HFFc6 (cell line): ENCODE measurements at places on chromosomes 11 and 22. TPM values are rescaled to one million over a fixed set of nuclear protein-coding genes. Genes with fewer than 3 reads are reported as not detected.
A peak's percentile ranks its signal among the peaks of the same experiment; 100 is the strongest.

The TENM4 gene
- 24.8 to 51.3 TPM (median 44.4 TPM) in 3 replicates for total RNA-seq

The OR51B5 gene
- 0.40 TPM in 1 of 2 replicates, not detected in the other for total RNA-seq

GRCh38 chr22:36831717-36832116, 14.9 kb upstream of the PVALB start:
- no peaks in the 10 kb centered on the region for H3K4me1 ChIP-seq
- 0 out of 2 replicates have a peak, but pooled peaks cover 4% of the 10 kb centered on the region for H3K36me3 ChIP-seq
- H3K27ac ChIP-seq = no peak overlapping the region
- no peak for DNase-seq

DNA sequence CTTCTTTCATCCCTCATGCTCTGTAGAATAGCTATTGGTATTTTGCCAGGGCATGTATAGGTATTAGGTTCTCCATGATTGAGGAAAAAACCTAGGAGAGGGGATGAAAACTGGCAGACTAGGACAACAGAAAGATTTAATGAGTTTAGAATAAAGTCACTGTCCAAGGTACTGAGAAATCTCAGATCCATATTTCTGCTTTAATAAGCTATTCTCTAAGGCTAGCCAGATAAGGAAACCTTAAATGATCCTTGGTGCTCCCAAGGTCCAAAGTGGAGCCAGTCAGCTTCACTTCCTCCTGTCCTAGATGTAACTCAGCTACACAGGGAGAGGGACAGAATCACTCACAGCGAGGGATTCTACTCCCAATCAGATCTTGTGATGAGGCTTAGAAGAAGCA, 13.7 kb upstream of the CSNK2A3 start:
- no peak for DNase-seq
- H3K27me3 ChIP-seq = peaks cover 11% of the 10 kb centered on the region; the same call in 1 of the 2 replicates
- no peak overlapping the region for H3K27ac ChIP-seq
- no peaks in the 10 kb centered on the region for H3K4me1 ChIP-seq
- peaks cover 11% of the 10 kb centered on the region for H3K36me3 ChIP-seq

- H3K27ac ChIP-seq = no peak overlapping the region
- H3K27me3 ChIP-seq = no peaks in the 10 kb centered on the region
- H3K4me1 ChIP-seq = peaks cover 6% of the 10 kb centered on the region
- H3K4me3 ChIP-seq = no peak overlapping the region
- DNase-seq = peak; percentile 21
These were observed 123.6 kb downstream of the ABTB2 start for GRCh38 chr11:34234086-34234740.

DNA sequence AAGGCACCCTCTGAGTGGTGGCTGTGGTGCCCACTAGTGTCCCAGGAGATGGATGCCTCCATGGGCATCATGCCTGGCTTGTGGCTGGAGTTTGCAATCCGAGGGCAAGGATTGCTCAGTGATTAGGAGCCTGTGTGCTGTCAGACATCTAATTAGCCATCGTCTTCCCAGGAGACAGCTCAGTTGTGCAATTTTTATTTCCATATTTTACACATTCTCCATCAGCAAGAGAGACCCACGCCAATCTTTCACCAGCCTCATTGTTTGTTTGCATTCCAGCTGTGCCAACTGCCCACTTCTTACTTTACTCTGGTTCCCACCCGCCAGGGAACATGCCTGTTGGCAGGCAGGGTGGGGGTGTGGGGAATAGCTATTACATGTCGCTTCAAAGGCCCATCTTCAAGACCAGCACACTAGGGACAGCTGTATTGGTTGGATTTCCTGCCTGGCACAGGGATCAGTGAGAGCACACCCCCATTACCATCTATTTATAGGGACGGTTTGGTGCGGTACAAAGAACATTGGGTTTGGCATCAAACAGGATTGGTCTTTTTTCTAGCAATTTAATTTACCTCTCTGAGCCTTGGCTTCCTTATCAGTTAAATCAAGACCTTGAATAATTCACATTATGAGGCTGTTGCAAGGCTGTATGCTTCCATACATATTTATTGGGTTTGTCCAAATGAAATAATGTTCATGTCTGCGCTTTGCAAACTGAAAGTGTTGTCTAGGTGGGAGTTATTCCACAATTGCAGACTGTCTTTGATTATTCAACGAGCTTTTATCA, 80.7 kb upstream of the NAV2 start:
- H3K36me3 ChIP-seq = peaks cover 11% of the 10 kb centered on the region
- H3K27ac ChIP-seq = no peak overlapping the region
- no peaks in the 10 kb centered on the region for H3K27me3 ChIP-seq
- peaks cover 64% of the 10 kb centered on the region for H3K4me1 ChIP-seq

The VSTM5 gene
- 0.24 to 0.82 TPM in 2 of 3 replicates, not detected in the other for total RNA-seq

The E2F8 gene
- 1.5 to 2.9 TPM (median 2.6 TPM) in 3 replicates for total RNA-seq

DNA sequence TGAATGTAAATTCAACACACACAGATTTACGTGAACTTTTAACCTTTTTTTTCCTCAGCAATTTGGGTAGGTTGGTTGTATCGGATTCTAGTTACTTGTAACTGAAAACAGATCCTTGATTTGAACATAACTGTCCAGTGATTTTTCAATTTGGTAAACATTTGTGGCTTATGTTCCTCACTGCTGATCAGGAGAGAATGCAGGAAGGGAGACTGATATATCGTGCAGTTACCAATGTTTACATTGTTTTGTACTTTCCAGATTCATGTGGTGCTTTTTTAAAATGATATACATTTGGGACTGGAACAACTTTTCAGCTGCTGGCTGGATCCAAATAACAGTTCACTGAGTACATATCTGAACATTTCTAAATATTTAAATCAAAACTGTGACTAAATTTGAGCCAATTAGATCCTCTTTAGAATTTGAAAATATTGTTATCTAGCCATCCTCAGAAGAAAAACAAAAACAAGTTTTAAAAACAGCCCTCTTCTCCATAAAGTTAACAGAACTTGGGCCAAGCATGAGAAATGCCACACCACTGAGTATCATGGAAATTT, 84.3 kb upstream of the MTMR2 start:
- no peaks in the 10 kb centered on the region; the same call in 1 of the 2 replicates for H3K27me3 ChIP-seq
- H3K4me3 ChIP-seq = peak overlapping the region; percentile 29; the same call in 1 of the 2 replicates
- peaks cover 7% of the 10 kb centered on the region for H3K36me3 ChIP-seq
- peaks cover 46% of the 10 kb centered on the region for H3K4me1 ChIP-seq
- no peak for DNase-seq

GRCh38 chr11:8989453-8989852, 14.3 kb downstream of the NRIP3 start:
- peaks cover 26% of the 10 kb centered on the region for H3K4me1 ChIP-seq
- peak overlapping the region; percentile 79 for H3K27ac ChIP-seq
- H3K4me3 ChIP-seq = peak overlapping the region; percentile 38

The LRRC56 gene
- 0.60 to 0.83 TPM (median 0.62 TPM) in 3 replicates for total RNA-seq

The TM7SF2 gene
- 4.8 to 6.4 TPM (median 4.9 TPM) in 3 replicates for total RNA-seq

The SAA2 gene
- total RNA-seq = not detected in 3 replicates

- peaks cover 49% of the 10 kb centered on the region for H3K36me3 ChIP-seq
- no peak for DNase-seq
- H3K27me3 ChIP-seq = peaks cover 24% of the 10 kb centered on the region
- H3K4me1 ChIP-seq = peaks cover 52% of the 10 kb centered on the region
- peak overlapping the region; percentile 98 for H3K4me3 ChIP-seq
These were observed 2.8 kb downstream of the CFL1 start for GRCh38 chr11:65854852-65855837.

- peaks cover 10% of the 10 kb centered on the region; the same call in 1 of the 2 replicates for H3K4me1 ChIP-seq
- no peaks in the 10 kb centered on the region for H3K36me3 ChIP-seq
- no peak for DNase-seq
- H3K27me3 ChIP-seq = no peaks in the 10 kb centered on the region; the same call in 1 of the 2 replicates
These were observed 101.8 kb upstream of the CTSC start for GRCh38 chr11:88439356-88439755.

GRCh38 chr11:17923217-17923616, 89.6 kb downstream of the SERGEF start:
- no peaks in the 10 kb centered on the region for H3K36me3 ChIP-seq
- H3K4me3 ChIP-seq = no peak overlapping the region
- H3K27me3 ChIP-seq = no peaks in the 10 kb centered on the region
- peaks cover 6% of the 10 kb centered on the region; the same call in 1 of the 2 replicates for H3K4me1 ChIP-seq

GRCh38 chr11:36363361-36364268, 67.5 kb downstream of the PRR5L start:
- H3K4me3 ChIP-seq = peak overlapping the region; percentile 89
- H3K27ac ChIP-seq = peak overlapping the region; percentile 99
- no peaks in the 10 kb centered on the region for H3K36me3 ChIP-seq
- no peak for DNase-seq

The BRSK2 gene
- total RNA-seq = 0.27 to 0.56 TPM (median 0.33 TPM) in 3 replicates

DNA sequence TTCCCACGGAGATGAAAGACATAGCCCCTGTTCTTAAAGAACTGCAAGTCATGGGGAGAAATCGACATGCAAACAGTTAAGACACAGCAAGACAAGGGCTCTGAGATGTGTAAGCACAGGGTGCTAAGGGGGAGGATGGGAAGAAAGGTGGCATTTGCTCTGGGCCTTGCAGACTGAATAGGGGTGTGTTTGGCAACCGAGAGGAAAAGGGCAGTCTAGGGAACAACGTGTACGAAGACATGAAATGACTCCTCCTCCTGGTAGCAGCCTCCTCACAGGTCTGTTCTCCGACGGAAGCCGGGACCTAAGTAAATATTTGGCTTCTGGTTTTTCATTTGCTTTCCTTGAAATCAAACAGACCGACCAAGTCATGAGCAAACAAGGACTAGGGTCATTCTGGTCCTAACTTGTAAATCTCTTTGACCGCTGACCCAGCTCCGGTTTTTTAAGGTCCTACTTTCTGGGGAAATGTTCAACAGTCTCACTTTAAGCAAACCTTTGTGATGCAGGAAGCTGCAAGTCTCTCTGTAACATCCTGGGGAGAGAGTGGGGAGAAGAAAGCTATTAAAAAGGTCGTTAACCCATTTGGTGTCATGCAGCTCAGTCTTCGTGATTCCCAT, 19.7 kb downstream of the NNMT start:
- peaks cover 55% of the 10 kb centered on the region for H3K4me1 ChIP-seq
- no peak overlapping the region for H3K4me3 ChIP-seq
- DNase-seq = no peak
- peaks cover 34% of the 10 kb centered on the region for H3K36me3 ChIP-seq
- no peaks in the 10 kb centered on the region; the same call in 1 of the 2 replicates for H3K27me3 ChIP-seq

DNA sequence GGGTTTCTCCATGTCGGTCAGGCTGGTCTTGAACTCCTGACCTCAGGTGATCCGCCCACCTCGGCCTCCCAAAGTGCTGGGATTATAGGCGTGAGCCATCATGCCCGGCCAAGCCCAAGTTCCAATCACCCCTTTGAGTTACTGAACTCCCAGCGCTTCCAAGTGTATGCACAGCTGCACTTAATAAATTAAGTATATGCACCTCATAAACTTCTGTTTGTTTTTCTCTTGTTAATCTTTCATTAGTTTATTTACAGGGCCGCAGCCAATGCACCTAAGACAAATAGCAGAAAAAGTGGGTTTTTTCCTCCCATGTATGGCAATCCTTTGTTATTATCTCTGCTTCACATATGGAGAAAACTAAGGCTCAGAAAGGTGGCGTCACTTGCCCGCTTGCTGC, 21.3 kb downstream of the SYN3 start:
- no peak overlapping the region for H3K4me3 ChIP-seq
- no peaks in the 10 kb centered on the region for H3K4me1 ChIP-seq
- no peaks in the 10 kb centered on the region for H3K36me3 ChIP-seq
- peaks cover 7% of the 10 kb centered on the region for H3K27me3 ChIP-seq

- no peak overlapping the region for H3K4me3 ChIP-seq
- H3K27me3 ChIP-seq = peaks cover 15% of the 10 kb centered on the region
- H3K36me3 ChIP-seq = no peaks in the 10 kb centered on the region
These were observed 37.6 kb downstream of the SHANK2 start for GRCh38 chr11:71214553-71215424.

The SYT9 gene
- not detected in 3 replicates for total RNA-seq

The RBM4B gene
- 17.5 and 19.5 TPM in 2 replicates for total RNA-seq

DNA sequence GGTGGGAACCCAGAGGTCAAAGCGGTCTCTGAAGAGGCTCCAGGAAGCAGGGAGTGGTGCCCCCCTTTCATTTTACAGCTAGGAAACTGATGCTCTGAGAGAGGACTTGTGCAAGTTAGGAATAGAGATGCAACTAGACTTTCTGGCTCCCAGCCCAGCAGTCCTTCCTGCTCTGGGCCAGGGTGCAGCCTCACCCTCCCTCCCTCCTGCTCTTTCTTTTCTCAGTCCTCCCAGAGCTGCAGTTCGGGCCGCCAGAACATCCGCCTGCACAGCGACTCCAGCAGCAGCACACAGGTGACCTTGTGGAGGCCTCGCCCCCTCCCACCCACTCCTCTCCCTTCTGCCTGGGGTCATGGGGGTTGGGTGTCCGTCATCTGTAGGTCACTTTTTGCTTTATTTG, 51.5 kb downstream of the LHFPL7 start:
- H3K36me3 ChIP-seq = no peaks in the 10 kb centered on the region
- no peak for DNase-seq
- peaks cover 16% of the 10 kb centered on the region for H3K27me3 ChIP-seq
- H3K4me3 ChIP-seq = 0 out of 2 replicates have a peak overlapping the region, but pooled peaks have one; percentile 39
- H3K4me1 ChIP-seq = peaks cover 9% of the 10 kb centered on the region

The SAA1 gene
- total RNA-seq = 0.50 TPM in 1 of 3 replicates, not detected in the others

DNA sequence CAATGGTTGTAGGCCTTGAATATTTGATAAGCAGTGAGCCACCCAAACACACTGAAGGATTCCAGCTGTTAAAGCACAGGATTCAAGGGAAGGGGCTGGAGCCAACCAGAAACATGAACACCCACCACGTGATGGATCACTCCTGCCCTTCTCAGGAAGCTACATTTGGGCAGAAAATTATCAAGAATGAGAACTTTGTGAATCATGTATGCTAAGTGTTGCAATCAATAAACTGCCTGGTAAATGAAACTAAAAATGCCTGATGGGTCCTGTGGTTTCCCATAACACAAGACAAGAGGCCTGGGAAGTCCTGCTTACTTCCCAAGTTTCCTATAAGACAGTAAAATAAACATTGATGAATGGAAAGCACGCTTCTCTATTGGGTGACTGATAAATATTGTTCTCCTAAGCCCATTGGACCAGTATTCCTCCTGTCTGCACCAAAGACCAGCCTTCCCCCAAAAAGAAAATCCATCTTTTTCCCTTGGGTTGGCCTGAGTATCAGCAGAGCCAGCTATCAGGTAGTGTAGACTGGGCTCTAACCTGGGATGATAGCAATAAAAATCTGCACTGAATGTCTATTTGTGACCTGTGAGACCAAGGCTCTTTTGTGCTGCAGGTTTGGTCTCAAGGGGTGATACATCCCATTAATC, 98.4 kb downstream of the CCDC83 start:
- H3K4me1 ChIP-seq = peaks cover 56% of the 10 kb centered on the region
- peak overlapping the region; percentile 22 for H3K27ac ChIP-seq
- no peak overlapping the region; the same call in 1 of the 2 replicates for H3K4me3 ChIP-seq

GRCh38 chr11:68251765-68252164, 20.0 kb downstream of the C11orf24 start:
- H3K4me3 ChIP-seq = no peak overlapping the region
- H3K4me1 ChIP-seq = peaks cover 14% of the 10 kb centered on the region
- peaks cover 11% of the 10 kb centered on the region; the same call in 1 of the 2 replicates for H3K27me3 ChIP-seq

The ENTHD1 gene
- not detected in 3 replicates for total RNA-seq
